Activated T-cell treated with anti-CD3 and anti-CD28 coated beads, Interleukin-2, amount 50 U/mL, for 1 hour (primary cell): ENCODE measurements at places on chromosomes 7 and 10.

DNA sequence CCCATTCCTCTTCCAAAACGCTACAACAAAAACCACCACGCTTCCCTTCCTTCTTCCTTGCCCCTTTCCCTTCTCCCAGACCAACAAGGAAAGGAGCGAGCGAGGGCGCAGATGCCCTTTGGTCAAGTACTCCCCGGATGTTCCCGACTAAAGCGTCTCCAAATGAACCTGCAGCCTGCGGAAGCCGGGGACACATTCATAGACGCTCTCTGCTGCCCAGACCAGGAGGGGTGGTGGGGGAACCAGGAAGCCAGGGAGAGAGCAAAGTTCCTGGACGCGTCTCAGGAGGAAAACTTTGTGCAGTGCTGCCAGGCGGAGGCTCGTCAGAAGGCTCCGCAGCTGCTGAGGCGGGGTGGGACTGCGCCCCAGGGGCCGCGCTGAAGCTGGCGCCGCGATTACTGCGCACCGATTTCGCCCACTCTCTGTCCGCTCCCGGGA, 754 bp downstream of the SEMA3D start:
- no peak for DNase-seq

DNA sequence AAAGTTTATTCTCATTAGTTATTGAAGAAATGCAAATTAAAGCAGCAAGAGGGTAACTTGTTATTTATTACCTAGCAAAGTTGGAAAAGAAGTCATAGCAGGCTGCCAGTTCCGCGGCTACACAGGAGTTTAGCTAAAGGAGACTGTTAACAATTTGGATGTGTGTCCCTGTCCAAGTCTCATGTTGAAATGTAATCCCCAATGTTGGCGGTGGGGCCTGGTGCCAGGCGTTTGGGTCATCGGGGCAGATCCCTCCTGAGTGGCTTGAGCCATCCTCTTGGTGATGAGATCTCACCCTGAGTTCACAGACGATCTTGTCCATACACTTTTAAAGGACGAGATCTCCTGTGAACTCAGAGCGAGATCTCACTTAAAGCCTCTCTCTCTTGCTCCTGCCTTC, 608.3 kb downstream of the SH2D4B start:
- DNase-seq: no peak

DNA sequence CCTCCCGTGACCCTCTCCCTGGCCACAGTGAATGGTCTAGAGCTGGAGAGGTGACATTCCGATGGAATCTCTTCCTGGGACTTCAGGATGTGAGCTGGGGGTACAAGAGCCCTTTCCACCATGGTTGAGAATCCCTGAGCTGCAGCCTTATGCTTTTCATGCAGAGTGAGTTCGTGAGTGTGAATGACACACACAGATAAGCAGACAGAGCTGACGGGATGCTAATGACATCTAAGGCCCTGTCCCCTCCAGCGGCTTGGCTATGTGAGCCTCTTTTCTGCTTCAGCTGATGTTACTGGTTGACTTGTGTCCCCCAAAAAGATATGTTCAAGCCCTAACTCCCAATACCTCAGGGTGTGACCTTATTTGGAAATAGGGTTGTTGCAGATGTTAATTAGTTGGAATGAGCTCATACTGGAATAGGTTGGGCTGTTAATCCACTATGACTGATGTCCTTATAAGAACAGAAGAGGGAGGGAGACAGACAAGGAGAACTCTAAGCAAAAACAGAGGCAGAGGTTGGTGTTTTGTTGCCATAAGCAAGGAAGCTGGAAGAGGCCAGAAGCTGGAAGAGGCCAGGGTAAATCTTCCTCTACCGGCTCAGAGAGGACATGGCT, 111.1 kb upstream of the AFAP1L2 start:
- DNase-seq: no peak

DNA sequence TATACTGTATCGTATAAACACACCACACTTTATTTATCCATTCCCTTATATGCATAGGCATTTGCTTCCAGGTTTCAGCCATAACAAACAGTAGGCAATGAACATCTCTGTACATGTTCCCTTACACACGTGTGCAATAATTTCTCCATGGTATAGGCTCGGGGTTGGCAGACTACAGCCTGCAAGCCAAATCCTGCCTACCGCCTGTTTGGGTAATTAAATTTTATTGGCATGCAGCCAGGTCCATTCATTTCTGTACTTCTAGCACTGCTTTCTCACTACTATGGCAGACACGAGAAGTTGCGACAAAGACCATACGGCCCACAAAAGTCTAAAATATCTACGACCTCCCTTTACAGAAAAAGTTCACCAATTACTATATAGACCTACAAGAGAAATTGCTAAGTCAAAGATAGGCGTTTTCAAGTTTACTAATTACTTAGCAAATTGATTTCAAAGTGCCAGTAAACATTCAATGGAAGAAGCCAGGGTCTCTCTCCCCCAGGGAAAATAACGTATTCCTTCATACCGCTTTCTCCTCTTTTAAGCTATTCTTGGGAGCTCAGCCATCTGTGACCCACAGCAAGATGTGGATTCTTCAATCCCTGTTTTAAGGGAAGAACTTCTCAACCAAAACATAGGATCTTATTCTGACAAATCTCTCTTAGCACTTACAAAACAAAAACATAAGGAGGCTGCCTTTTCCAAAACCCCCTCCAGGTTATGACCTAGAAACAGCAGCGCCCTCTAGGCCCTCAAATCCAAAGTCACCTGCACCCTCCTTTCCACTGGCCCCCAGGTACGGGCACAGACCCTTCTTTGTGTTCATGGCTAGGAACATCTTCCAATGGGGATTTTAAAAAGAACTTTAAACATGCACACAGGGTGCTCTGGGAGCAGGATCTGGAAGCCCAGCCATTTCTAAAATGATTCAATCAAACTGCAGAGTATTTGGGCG, 100.5 kb downstream of the FGFR2 start:
- DNase-seq: no peak

DNA sequence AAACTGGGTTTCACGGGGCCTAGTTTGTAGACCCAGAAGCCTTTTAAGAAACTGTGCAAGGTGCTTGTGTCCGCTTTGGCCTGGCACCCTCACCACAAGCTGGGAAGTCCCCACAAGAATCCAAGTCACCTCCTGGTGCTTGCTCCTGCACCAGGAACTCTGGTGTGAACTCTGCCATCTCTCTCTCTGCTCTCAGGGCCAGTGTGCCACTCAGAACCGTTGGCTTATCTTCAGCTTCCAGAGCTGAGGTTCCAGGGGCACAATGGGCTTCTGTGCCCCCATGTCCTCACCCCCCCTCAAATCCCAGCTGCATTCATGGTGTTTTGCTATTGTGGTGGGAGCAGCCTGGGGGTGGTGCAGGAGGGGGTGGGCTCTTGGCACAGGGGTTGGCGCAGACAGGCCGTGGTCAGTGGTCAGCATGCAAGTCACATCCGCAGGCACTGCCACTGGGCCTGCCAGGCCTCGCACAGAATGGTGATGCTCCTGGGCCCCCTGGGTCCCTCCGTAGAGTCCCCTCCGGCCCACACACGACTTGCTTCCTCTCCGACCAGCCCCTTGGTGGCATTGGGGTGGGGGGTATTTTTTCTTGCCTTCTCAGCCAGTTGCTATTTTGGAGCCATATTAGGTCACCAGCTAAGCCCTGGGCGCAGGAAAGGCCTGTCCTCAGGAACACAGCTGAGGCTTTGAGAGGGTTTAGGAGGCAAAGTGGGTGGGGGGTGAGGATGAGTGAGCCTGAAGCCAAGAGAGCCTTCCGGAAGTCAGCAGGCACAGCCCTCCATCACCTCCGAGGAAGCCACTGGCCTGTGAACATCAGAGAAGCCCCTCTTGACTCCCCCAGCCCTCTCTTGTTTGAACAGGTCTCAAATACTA, 3.0 kb downstream of the ZCCHC24 start:
- DNase-seq: no peak

- no peak for DNase-seq
These were observed 83.7 kb upstream of the KDM7A start for GRCh38 chr7:140260352-140261104.

DNA sequence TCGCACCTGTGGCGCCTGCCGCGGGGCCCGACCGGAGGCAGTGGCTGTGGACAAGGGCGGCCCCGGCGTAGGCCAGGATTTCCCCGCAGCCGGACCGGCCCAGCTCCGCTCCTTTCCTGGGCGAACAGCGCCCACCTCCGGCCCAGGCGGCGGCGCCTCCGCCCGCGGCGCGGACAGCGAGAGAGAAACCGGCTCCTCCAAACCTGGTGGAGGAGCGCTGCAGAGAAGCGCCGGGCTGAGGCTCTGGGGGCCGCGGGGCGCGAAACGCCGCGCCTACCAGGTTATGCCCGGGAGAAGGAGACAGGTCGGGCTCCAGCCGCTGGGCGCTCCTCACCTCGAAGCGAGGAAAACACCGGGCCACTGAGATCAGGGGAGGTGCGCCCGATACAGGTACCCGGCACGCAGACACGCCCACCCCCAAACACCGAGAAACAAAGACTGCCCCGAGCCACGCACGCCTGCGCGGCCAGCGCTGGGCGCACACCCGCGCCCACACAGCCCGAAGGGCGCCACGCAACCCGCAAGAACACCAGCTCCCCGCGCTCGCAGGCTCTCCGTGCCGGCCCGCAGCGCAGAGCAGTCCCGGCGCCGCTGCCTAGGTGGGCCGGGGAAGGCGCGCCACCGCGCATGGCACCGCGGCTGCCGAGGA, 3.3 kb downstream of the GRID1 start:
- DNase-seq: no peak

DNA sequence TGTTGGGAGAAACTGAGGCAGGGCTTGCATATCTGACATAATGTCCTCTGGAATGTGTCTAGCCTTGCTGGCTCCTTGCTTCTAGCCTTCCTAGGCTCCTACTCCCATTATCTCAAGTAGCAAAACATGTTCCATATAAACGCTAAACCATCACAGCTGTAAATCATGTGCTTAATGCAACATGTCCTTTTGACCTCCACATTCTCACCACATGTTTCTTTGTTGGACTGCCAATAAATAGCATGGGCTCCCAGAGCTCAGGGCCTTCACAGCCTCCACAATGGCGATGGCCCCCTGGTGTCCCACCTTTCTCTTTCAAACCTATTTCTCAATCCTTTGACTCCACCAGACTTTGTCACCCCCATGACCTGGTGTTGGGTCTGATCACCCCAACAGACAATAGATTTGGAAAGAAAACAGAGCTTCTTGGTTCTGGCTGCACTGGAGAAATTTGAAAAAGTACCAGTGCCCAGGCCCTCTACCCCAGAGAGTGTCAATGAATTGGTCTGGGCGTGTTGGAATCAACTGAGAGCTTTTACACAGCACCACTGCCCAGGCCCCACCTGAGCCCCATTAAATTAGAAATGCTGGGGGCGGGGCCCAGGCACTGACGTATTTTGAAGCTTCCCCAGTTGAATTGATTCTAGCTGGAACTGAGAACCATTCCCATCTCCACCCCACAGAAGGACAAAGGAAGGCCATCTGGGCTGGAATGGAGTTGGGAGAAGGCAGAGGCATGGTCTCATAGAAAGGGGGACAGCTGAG, 41.3 kb upstream of the GGCT start:
- no peak for DNase-seq

GRCh38 chr7:27151341-27151930, 947 bp downstream of the HOXA3 start:
- DNase-seq: no peak

GRCh38 chr10:101441541-101442455, 87.8 kb downstream of the BTRC start:
- no peak for DNase-seq

DNA sequence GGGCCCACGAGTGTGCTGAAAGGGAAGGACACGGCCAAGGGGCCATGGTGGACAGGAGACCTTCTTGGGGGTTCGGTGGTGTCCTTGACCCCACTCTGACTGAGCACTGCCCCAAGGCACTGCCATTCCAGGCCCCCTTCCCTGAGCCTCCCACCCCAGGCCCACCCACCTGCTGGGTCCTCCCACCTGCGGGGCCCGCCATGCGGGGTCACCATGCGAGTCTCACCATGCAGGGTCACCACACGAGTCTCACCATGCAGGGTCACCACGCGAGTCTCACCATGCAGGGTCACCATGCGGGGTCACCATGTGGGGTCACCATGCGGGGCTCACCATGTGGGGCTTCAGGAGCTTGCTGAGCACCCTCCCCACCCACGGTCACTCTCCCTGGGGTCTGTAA, 76.3 kb downstream of the LHPP start:
- DNase-seq: no peak

DNA sequence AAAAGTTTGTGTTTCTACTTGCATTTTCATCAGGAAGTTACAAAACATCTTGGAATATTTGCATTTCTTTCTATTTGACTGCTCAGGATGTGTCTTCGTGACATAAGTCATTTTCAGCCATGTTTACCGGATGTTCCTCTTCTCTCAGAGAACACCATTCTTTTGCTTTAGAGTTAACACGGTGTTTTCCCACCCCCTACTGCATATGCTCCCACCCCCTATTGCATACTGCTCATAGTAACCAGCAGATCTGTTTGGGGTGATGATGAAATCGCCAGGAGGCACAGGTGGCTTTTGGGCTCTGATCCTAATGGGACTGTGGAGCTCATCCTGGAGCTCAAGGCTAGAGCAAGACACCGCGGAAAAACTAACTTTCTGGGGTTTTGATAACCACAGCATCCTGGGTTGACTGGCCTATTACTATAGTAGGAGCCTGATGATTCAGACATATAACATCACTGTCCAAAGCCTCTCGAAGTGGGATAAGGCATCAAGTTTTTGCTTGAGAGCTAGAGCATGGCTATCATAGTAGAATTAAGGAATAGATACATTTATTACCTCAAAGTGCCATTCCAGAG, 65.1 kb upstream of the BET1 start:
- no peak for DNase-seq

DNA sequence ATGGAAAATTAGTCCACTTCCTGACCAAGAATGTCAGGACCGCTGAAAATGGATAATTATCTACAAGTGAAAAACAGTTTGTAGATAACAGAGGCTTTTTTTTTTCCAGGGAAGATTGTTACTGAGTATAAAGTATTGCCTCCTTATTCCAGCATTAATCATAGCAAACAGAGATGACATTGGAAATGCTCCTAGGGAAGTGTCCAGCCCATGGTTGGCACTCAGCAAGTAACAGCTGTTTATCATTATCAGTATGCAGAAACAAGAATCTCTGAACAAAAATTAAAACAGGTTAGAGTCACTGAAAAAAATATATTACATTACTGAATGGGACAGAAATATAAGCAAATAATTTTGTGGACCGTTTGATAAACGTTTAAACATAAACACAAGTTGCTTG, 14.6 kb downstream of the FGL2 start:
- DNase-seq: no peak

DNA sequence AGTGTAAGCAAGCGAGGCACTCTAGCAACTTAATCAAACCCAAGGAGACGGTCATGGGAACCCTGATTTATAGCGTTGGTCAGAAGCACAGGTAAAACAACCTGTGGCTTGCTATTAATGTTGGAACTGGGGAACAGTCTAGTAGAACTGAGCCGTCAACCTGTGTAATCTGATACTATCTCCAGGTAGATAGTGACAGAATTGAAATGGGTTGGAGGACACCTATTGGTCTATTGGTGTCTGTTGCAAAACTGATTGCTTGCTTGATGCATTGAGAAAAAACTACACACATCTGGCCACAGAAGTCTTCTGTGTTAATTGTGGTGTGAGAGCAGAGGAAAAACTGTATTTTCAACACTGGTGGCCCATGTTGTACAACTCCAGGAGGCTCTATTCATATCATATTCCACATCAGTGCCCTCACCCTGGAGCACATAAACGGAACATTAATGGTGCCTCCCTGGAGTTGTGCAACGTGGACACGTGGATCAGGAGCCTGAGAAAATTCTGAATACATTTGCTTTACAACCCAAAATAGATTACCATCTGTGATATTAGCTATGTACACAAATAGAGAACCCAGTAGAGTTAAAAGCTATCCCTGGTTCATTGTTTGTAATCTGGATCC, 112.2 kb downstream of the MYO3A start:
- DNase-seq: no peak
